Myometrial cell (primary cell): ENCODE measurements at places on chromosomes 5 and 9. TPM values are rescaled to one million over a fixed set of nuclear protein-coding genes. Genes with fewer than 3 reads are reported as not detected.

IRGM gene
- total RNA-seq, result not detected in 2 replicates

MYO10 gene
- total RNA-seq, result 19.0 and 26.1 TPM in 2 replicates

EQTN gene
- total RNA-seq, result not detected in 2 replicates

ANKRD20A1 gene
- not detected in 2 replicates for total RNA-seq

CEL gene
- total RNA-seq, result under 0.01 TPM in 2 replicates

DAB2 gene
- 53.9 and 64.3 TPM in 2 replicates for total RNA-seq

LCNL1 gene
- total RNA-seq, result 0.29 and 0.35 TPM in 2 replicates

CYSTM1 gene
- total RNA-seq, result 13.8 and 24.3 TPM in 2 replicates

ROPN1L gene
- total RNA-seq, result 1.8 TPM in 1 of 2 replicates, not detected in the other

RORB gene
- total RNA-seq, result 3.7 and 8.0 TPM in 2 replicates

TMEM215 gene
- not detected in 2 replicates for total RNA-seq

CDH18 gene
- not detected in 2 replicates for total RNA-seq

CTXN3 gene
- total RNA-seq, result not detected in 2 replicates

TSSK1B gene
- total RNA-seq, result not detected in 2 replicates

LRRC19 gene
- not detected in 2 replicates for total RNA-seq
